ENCODE measurements at places on chromosomes 11 and 22.

GRCh38 chr11:80417681-80418080 lies 976.9 kb upstream of the TENM4 start:
- H3K4me1 ChIP-seq = no peaks in the 10 kb centered on the region
- no peaks in the 10 kb centered on the region for H3K36me3 ChIP-seq
- no peak overlapping the region for H3K4me3 ChIP-seq
- H3K27ac ChIP-seq = no peak overlapping the region
- no peak for DNase-seq
- H3K27me3 ChIP-seq = no peaks in the 10 kb centered on the region

- no peak overlapping the region for H3K27ac ChIP-seq
- no peaks in the 10 kb centered on the region for H3K36me3 ChIP-seq
- no peak for DNase-seq
- peaks cover 16% of the 10 kb centered on the region for H3K4me1 ChIP-seq
- H3K27me3 ChIP-seq = no peaks in the 10 kb centered on the region
- no peak overlapping the region for H3K4me3 ChIP-seq
Observed at GRCh38 chr11:75383246-75383645, 16.1 kb upstream of the RPS3 start.

GRCh38 chr22:40637183-40638150 lies 948 bp upstream of the MRTFA start:
- H3K4me3 ChIP-seq = peak overlapping the region; percentile 96
- peak; percentile 33 for DNase-seq
- H3K36me3 ChIP-seq = no peaks in the 10 kb centered on the region
- H3K27ac ChIP-seq = peak overlapping the region; percentile 89
- peaks cover 52% of the 10 kb centered on the region for H3K4me1 ChIP-seq
- no peaks in the 10 kb centered on the region for H3K27me3 ChIP-seq

DNA sequence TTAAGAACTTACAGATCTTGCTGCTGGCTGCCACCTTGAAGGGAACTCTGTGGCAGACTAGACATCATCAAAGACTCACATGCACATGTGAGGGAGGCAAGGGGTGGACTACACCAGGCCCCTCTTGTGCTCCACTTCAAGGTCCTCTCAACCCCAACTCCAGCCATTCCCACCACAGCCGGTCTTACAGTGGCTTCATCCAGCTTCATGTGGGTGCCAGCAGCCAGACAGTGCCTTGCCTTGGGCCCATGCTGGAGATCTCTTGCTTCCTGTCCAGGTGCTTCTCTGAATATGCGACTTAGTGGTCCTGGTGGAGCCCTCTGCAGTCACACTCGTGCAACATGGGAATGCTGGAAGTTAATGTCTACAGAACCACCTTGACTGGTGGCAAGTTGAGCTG lies 44.6 kb upstream of the WNT7B start:
- no peak for DNase-seq
- no peaks in the 10 kb centered on the region for H3K36me3 ChIP-seq
- peaks cover 11% of the 10 kb centered on the region for H3K4me1 ChIP-seq
- no peak overlapping the region for H3K4me3 ChIP-seq
- H3K27ac ChIP-seq = no peak overlapping the region

GRCh38 chr11:12141283-12141682 lies 30.9 kb downstream of the MICAL2 start:
- peak overlapping the region; percentile 0 for H3K27ac ChIP-seq
- peaks cover 93% of the 10 kb centered on the region for H3K4me1 ChIP-seq
- H3K4me3 ChIP-seq = no peak overlapping the region
- no peaks in the 10 kb centered on the region for H3K27me3 ChIP-seq
- no peak for DNase-seq
- no peaks in the 10 kb centered on the region for H3K36me3 ChIP-seq

- no peak for DNase-seq
- H3K27me3 ChIP-seq = peaks cover 90% of the 10 kb centered on the region
- no peak overlapping the region for H3K4me3 ChIP-seq
- H3K27ac ChIP-seq = no peak overlapping the region
- no peaks in the 10 kb centered on the region for H3K36me3 ChIP-seq
Observed at GRCh38 chr22:36729321-36729720, 25.8 kb upstream of the CACNG2 start.

GRCh38 chr11:134082990-134083389 lies 14.1 kb downstream of the JAM3 start:
- H3K4me3 ChIP-seq = no peak overlapping the region
- H3K27me3 ChIP-seq = no peaks in the 10 kb centered on the region
- H3K27ac ChIP-seq = no peak overlapping the region
- no peak for DNase-seq
- H3K4me1 ChIP-seq = no peaks in the 10 kb centered on the region

- H3K4me1 ChIP-seq = no peaks in the 10 kb centered on the region
- no peak for DNase-seq
- H3K4me3 ChIP-seq = no peak overlapping the region
Observed at GRCh38 chr22:20146777-20147176, 4.1 kb downstream of the CCDC188 start.

GRCh38 chr11:114228435-114229411 lies 67.5 kb upstream of the NNMT start:
- H3K4me1 ChIP-seq = peaks cover 97% of the 10 kb centered on the region
- peaks cover 18% of the 10 kb centered on the region for H3K36me3 ChIP-seq

GRCh38 chr22:41683616-41684015 lies 5.1 kb downstream of the SNU13 start:
- H3K36me3 ChIP-seq = peaks cover 25% of the 10 kb centered on the region
- H3K4me1 ChIP-seq = peaks cover 39% of the 10 kb centered on the region
- H3K27ac ChIP-seq = no peak overlapping the region
- H3K4me3 ChIP-seq = no peak overlapping the region

Measured in left ventricle myocardium inferior (tissue), 1 donor.